ENCODE measurements at places on chromosomes 2 and 18.

DNA sequence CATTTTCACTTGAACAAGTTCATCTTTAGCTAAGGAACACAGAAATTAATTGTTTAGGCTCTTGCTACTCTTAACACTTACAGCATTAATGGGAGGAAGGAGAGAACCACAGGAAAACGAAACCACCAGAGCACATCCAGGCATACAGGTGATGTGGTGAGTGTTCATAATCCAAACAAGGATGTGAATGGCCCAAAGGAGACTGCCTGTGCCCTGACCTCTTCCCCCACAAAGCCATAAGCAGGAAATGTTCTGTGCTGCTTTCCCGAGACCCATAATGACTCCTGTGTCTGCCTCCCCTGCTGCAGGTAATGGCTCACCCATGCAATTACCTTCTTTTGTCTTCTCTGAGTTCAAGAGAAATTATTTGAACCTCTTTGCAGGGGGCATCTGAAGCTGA, 295.9 kb upstream of the LINC00305 start:
- DNase-seq, result no peak

DNA sequence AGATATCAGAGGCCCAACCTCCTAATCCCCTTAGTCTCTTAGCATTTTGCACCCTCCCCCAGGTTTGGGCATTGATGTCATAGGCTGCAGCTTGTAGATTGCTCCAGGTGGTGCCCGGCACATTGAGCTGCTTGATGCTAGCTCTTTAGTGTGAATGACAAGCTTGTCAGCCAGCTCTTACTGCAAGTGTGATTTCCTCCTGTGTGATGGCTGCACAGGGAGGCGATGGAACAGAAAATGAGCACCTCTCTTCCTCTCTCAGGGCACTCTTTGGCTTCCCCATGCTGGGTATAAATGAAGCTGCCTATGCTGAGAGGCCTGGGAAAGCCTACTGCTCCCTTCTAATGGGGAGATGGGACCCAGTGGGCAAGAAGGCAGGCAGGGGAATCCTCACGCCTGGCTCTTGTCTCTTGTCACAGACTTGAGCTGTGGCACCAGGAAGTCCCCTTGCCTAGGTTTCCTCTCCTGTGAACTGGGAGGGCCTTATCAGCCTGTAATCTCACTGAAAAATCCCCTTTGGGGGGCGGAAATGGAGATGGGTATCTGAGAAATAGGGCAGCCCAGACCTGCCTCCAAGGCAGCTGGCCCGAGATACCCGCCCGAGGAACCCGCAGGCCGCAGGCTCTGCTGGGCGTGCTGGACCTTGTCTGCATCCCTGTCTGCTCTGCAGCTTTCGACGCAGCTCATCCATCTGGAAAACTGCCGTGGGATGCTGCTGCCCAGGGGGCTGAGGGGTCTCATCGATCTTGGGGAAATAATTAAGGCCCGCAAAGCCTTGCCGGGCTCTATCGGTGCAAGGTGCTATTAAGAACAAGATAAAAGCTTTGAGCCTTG, 163.5 kb upstream of the CXCR4 start:
- DNase-seq, result no peak

GRCh38 chr18:49934457-49934856, 121.1 kb upstream of the ACAA2 start:
- no peak for DNase-seq

DNA sequence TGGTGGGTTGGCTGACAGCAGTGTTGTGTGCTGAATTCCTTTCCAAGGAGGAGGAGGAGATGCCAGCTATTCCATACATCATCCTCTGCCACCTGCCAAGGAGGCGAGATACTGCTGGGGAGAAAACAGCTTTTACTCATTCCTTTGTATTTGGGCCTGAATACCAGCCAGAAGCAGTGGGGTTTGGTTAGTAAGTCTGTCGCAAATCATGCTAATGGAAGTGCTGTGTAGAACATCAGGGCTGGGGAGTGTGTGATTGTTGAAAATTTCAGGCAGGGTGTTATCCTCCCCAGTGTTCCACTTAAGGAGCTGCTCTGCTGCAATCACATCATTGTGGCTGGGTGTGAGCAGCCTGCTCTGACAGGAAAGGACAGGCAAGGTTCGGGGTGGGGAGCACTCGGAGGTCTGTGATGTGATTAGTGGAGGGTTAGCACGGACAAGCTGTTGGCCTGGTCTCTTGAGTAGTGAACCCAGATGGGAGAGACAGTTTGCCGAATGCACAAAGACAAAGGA, 128.2 kb upstream of the DLX2 start:
- no peak for DNase-seq

DNA sequence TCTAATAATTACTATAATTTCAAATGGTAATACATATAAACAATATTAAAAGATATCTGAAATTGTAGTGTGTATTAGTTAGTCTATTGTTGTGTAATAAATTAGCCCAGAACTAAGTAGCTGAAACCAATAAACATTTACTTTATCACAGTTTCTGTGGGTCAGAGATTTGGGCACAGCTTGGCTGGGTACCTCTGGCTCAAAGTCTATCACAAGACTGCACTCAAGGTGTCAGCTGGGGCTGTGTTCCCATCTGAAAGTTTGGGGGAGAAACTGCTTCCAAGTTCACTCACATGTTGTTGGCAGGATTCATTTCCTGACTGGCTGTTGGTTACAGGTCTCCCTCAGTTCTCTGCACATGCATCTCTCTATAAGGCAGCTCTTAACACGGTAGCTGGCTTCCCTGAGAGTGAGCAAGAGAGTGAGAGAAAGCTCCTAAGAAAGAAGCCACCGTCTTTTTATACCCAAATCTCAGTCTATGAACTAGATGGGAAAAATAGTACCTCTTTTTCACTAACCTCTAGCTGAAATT, 25.6 kb upstream of the WIPF1 start:
- no peak for DNase-seq

DNA sequence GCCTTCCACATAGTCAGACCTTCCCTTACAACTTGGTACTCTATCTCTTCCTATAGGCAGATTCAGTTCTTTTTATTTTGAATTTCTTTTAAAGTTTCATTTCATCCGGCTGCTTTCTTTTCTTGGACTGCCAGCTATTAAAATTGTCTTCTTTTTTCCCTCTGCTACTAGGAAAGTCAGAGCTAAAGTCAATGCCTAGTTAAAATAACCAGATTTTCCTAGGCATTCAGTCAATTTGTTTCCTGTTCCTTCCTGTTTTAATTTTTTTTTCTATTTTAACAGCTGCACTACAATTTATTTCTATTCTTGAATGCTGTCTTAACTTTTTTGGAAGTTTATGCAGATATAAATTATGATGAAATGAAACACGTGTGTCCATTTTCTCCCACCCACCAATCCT, 84.8 kb downstream of the EVA1A start:
- no peak for DNase-seq

- peak; percentile 65 for DNase-seq
Measured at GRCh38 chr18:62131301-62131909, 55.5 kb downstream of the PIGN start.

- no peak for DNase-seq
Measured at GRCh38 chr2:212034841-212035585, 503.6 kb downstream of the ERBB4 start.

DNA sequence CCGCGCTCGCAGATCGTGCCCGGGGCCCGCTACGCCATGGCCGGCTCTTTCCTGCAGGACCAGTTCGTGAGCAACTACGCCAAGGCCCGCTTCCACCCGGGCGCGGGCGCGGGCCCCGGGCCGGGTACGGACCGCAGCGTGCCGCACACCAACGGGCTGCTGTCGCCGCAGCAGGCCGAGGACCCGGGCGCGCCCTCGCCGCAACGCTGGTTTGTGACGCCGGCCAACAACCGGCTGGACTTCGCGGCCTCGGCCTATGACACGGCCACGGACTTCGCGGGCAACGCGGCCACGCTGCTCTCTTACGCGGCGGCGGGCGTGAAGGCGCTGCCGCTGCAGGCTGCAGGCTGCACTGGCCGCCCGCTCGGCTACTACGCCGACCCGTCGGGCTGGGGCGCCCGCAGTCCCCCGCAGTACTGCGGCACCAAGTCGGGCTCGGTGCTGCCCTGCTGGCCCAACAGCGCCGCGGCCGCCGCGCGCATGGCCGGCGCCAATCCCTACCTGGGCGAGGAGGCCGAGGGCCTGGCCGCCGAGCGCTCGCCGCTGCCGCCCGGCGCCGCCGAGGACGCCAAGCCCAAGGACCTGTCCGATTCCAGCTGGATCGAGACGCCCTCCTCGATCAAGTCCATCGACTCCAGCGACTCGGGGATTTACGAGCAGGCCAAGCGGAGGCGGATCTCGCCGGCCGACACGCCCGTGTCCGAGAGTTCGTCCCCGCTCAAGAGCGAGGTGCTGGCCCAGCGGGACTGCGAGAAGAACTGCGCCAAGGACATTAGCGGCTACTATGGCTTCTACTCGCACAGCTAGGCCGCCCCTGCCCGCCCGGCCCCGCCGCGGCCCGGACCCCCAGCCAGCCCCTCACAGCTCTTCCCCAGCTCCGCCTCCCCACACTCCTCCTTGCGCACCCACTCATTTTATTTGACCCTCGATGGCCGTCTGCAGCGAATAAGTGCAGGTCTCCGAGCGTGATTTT, 7.6 kb downstream of the TBR1 start:
- no peak for DNase-seq

DNA sequence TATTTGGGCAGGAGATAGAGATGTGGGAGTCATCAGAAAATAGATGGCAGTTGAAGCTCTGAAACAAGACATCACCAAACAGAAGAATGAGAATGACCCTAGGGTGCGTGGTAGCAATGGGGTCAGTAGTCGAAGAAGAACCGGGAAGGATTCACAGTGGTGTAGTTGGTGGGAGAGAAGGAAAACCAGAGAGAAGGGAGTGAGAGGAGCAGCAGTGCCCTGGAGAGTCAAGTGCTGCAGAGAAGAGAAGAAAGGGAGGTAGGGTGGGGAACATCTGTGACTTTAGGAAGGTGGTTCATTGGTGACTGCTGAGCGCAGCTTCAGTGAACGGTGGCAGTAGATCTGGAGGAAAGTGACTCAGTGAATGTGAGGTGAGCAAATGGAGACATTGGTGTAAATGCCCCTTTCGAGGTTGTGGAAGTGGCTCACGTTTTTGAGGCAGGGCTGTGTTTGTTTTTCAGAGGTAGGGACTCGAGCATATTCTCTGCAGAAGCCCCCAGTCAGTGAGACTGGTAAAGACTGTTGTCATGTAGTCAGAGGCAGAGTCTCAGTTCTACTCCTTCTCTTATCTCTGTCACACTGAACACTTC, 36.4 kb downstream of the CDC42EP3 start:
- no peak for DNase-seq

- DNase-seq, result peak; percentile 25
Measured at GRCh38 chr18:36942264-36942663, 113.3 kb downstream of the KIAA1328 start.

DNA sequence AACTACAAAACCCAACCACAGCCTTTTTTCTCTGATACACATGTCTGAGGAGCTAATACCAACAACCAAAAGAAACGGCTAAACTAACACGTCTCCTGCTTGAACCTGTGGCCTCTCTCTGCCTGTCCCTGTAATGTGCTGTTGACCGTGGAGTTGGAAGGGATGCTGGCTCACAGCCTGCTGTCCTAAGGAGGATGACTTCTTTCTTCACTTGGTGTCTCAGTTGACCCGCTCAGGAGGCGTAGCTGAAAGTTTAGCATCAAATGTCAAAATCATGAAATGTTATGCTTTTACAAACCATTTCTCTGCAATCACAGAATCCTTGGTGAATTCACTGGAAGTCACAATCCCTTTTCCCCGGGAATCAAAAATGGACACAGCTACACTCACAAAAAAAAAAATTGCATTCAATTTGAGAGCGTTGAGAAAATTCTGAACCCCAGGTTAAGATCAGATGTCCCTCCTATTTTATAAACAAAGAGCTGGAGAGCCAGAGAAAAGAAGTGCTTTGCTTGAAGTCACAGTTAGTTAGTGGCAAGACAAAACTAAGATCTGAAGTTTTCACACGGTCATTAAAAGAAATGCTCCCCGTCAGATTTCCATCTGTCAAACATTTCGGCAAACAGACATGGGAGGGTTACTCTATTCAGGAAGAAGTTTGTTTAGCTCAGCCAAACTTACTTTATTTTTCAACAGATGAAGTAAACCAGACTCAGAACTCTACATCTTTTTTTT, 74.3 kb downstream of the IRS1 start:
- no peak for DNase-seq

DNA sequence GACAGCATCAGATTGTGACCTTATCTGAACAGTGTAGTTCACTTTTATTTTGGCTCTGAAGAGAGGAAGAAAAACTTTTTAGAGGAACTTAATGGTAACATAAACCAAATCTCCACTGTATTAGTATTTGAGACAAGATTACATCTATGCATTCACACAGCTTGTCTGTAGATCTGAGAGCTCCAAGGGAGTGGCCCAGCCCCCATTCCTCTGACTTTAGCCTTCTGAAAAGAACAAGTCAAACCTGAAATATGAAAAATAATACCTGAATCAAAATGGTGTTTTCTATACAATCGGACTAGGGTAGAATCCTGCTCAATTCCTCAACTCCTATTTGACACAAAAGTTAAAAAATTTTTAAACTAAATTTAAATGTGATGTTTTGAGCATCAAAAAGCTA, 23.1 kb downstream of the STARD7 start:
- DNase-seq, result no peak

- no peak for DNase-seq
Measured at GRCh38 chr2:205869439-205869838, 187.1 kb downstream of the NRP2 start.

- DNase-seq, result peak; percentile 49
Measured at GRCh38 chr2:223101340-223102039, 49.5 kb downstream of the KCNE4 start.

DNA sequence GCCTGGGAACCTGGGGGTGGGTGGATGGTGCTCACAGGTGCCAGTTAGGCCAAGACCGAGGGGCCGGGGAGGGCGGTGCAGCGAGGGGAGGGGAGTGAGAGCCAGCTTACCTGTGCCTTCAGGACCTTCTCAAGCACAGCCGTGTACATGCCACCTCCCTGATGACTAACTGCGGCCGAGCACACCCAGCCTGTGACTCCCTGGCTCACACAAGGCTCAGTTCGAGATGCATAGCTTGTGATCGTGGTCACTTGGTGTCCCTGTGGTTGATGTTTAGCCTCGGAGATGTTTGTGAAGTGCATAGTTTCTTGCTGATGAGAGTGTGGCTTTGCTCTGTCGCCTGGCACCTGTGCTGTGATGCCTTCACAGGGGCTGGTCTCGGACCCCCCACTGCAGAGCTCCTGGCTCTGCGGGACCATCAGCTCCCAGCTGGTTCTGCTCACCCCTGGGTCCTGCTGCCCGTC, 84.5 kb upstream of the ODC1 start:
- no peak for DNase-seq

DNA sequence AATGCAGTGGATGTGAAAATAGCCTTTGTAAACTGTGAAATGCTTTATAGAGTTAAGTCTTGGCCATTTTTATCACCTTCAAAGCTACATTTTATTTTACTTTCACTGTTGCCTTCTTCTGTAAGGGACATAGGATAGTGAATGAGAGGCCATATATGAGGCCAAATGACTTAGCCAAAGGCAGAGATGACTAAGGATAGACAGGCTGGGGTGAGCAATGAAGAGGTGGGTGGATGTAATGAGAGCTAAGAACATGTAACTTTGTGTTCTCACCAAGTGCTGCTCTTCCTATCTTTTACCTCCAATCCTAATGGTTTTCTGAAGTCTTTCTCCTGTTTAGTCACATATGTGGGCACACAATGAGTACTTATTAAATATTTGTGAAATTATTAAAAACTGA, 101.9 kb downstream of the MBD5 start:
- peak; percentile 5 for DNase-seq

GRCh38 chr2:100791936-100792308, 28.0 kb upstream of the NPAS2 start:
- no peak for DNase-seq
